ENCODE measurements at places on chromosomes 12 and 14.

DNA sequence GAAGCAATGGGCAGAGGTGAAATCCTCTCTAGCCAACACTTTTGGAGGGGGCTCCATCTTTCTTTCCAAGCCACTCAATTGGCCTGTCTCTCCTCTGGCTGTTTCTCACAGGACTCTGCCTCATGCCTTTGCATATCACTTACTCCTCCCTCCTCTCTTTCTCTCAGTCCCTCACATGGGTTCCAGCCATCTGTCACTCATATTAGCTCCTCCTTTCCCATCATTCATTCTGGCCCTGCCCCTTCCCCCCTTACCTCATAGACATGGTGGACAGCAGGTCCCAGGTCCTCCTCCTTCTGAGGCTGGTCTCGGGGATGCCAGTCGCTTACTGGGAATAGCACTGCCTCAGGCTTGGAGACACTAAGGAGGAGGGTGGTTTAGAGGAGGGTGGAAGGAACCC, 16.6 kb upstream of the ZNF385A start:
- no peak for DNase-seq

DNA sequence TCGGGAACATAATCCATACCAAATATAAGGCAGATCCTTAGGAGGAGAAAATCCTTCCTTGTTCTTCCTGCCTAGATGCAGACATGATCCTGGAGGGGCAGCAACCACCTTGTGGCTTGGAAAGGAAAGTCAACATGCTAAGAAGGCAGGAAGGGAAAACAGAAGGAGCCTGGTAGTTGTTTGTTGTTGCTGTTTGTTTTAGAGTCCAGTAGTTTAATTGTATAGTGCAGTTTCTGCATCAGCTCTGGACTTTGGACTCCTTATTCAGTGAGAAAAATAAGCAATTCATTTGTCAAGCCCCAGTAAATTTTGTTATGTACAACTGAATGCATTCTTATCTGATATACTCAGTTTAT, 45.7 kb upstream of the APPL2 start:
- DNase-seq, result no peak

DNA sequence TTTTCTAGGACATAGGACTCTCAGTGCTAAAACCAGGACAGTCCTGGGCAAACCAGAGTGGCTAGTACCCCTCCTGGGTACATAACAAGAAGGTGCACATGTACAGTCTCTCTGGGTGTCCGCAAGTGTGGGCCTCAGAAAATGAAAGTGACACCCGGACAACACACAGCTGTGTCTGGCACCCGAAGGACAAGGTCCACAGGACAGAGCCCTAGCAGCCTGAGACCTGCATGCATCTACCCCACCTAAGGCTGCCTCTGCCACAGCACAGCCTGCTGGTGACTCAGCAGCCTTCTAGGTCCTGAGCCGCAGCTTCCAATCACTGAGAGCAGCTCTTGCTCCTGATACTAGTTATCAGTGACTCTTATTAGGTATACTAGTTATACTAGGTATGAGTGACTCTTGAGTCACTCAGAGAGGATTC, 784.1 kb upstream of the TBX3 start:
- DNase-seq, result no peak

DNA sequence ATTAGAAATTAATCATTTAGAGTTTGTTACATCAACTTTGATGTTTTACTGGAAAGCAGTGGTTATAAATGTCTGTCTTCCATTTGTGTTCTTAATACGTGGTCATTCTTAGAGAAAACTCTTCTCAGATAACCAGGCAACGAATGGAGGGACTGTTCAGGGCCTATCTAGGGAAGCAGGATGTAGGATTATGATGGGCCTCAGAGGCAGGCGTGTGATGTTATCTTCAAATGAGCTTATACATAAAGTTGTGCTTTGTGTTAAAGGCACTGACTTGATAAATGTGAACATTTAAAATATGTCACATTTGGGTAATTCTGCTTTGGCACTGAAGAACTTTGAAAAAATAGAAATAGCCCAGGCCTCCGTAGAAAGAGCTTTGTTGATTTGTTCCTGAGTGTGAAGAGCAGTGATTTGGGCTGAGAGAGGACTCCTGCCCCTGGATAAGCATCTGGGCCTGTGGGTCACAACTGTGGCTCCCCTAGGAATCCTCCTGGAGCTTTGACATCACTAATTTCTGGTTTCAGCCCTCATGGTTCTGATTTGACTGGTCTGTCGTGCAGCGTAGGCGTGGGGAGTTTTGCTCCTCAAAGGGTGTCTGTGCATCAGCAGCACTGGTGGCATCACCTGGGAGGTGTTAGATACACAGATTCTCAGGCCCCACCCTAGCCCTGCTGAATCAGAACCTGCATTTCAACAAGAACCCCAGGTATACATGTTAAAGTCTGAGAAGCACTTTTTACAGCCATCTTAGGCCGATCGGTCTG, 55.4 kb downstream of the SAMD4A start:
- DNase-seq, result peak; percentile 76
